Bronchial epithelial cell (primary cell): ENCODE measurements at places on chromosomes 1 and 21. TPM values are rescaled to one million over a fixed set of nuclear protein-coding genes. Genes with fewer than 3 reads are reported as not detected.

ZYG11A gene
- under 0.01 and 0.13 TPM in 2 replicates for total RNA-seq

DNA sequence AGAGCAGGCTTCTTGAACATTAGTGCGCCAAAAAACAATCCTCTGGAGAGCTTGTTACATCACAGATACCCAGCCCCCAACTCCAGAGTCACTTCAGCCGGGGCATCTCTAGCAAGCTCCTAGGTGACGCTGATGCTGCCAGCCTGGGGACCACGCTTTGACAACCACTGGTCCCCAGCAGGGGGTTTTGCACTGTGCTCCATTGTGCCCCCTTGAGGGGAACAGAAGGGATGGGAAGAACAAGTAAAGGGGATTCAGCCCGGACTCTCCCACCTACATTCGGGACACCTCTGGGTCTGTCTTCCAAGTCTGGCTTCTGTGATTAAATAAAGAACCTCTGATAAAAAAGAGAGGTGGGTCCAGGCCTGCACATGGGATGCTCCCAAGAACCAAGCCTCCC is 60.4 kb downstream of the ATP5PO start:
- DNase-seq: no peak

GRCh38 chr1:66478116-66478515 is 55.8 kb upstream of the SGIP1 start:
- DNase-seq: peak; percentile 83

GRCh38 chr1:111422546-111423391 is 4.8 kb downstream of the OVGP1 start:
- peak; percentile 68 for DNase-seq

SYCP1 gene
- not detected in 2 replicates for total RNA-seq

PEX14 gene
- 8.7 and 14.2 TPM in 2 replicates for total RNA-seq

CLCA4 gene
- total RNA-seq: 12.1 and 45.8 TPM in 2 replicates

DNA sequence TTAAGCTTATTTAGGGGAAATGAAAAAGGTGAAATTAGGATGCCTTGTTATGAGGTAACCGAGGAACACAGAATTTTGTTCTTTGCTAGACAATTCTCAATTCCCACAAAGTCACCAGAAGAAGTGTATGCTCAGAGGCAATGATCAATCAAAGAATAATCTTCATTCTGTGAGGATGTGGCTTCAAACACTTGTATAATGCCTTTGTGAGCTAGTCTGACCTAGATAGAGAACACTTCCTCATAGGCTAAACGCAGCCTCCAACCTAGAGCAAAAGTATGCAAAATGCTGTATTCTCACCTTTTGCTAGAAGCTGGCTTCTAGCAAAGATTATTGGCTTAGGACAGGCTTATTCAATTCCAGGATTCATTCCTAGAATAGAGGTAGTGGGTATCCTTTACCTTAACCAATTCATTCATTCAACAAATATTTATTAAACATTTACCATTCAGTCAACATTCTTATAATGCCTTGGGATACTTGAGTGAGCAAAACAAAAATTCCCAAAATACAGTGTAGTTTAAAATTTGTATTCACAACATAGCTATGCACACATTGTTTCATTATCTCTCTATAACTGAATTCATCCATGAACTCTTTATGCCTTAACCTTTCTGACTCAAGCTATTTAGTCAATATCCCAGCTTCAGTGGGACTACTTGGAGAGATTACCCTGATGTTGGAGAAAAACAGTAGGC is 530.2 kb downstream of the PTPRC start:
- no peak for DNase-seq

SH3BGR gene
- total RNA-seq: 5.0 and 13.7 TPM in 2 replicates

GRCh38 chr21:37700641-37701202 is 215.5 kb downstream of the KCNJ6 start:
- peak; percentile 70 for DNase-seq

UBE2U gene
- not detected in 2 replicates for total RNA-seq

TGFB2 gene
- 5.1 and 6.1 TPM in 2 replicates for total RNA-seq

DNA sequence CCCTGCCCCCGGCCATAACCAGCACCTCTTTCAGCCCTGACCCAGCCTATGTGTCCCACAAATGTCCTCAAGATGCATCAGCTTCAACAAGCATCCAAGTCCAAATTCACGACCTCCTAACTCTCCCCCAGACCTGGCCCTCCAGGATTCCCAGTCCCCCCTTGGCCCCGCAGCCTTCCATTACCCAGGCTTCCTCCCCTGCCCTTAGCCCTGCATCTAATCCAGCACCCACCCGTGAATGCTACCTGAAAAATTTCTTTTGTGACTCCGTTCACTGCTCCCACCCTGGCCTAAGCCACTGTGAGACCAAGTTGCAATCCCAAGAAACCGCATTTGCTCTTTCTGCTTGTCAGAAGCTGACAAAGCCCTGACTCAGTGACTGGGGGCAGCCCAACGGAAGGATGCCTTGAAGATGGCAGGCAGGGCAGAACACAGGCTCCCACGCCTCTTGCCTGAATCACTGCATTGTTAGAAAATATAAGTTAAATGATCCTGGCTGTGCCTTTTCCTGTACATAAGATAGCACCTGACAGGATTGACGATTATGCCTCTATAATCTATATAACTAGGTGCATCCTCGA is 939 bp upstream of the MFAP2 start:
- peak; percentile 93 for DNase-seq

GRCh38 chr1:97796711-97797110 is 124.1 kb downstream of the DPYD start:
- no peak for DNase-seq

- no peak for DNase-seq
Measured at GRCh38 chr1:156225677-156226014, 12.8 kb downstream of the PMF1 start.

GRCh38 chr1:190084552-190084951 is 393.1 kb downstream of the BRINP3 start:
- DNase-seq: no peak

DNA sequence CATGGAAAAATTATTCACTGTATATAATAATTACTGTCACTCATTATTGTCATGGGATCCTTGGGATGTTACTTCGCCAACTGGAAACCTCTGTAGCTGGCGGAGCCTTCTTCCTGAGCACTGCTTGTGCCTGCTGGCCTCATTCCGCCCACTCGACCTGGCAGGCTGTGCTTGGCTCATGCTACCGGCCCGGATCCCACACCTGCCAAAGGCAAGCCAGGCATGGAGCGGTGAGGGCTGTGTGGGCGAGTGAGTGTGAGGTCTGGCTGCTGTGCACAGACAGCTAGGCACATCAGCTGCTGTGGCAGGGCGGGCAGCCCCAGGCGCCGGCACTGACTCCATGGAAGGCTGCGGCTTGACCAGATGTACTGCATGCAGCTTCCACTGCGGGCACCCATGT is 78.4 kb downstream of the DISP1 start:
- peak; percentile 28 for DNase-seq

GRCh38 chr1:157310401-157310800 is 172.2 kb upstream of the ETV3 start:
- no peak for DNase-seq

COL9A2 gene
- under 0.01 and 0.13 TPM in 2 replicates for total RNA-seq

DNA sequence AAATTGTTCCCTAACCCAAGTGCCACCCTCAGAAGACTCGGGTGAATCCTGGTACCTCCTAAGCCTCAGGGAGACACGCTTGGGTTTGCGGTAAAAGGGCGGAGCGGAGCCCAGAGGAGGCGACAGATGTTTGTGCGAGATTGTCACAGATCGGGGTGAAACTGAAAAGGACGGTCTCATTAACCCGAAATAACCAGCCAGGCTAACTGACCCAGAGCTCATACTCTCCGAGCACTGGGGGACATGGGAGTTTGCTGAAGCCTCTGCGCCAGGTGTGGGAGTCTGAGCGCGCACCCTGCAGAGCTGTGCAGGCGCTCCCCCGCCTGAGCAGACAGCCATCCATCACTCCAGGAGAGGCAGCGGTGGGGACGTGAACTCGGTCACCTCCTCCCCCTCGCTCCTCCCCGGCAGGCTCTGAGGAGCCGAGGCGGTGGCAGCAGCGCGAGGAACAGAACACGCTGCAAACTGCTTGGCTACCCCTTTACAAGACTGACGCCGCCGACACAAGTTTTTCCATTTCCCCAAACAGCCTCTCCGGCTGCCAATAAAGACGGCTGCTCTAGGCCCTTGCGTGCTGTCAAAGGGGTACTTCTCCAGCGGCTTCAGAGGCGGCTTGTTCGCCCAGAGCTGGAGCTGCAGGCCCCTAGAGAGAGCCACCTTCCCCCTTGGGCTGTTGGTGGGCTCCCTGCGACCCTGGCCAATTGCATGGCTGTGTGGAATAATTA is 43.5 kb downstream of the RRAGC start:
- no peak for DNase-seq

GRCh38 chr1:26225033-26225831 is 8.8 kb upstream of the CEP85 start:
- DNase-seq: peak; percentile 47

IFI44 gene
- total RNA-seq: 0.26 and 0.38 TPM in 2 replicates

DNA sequence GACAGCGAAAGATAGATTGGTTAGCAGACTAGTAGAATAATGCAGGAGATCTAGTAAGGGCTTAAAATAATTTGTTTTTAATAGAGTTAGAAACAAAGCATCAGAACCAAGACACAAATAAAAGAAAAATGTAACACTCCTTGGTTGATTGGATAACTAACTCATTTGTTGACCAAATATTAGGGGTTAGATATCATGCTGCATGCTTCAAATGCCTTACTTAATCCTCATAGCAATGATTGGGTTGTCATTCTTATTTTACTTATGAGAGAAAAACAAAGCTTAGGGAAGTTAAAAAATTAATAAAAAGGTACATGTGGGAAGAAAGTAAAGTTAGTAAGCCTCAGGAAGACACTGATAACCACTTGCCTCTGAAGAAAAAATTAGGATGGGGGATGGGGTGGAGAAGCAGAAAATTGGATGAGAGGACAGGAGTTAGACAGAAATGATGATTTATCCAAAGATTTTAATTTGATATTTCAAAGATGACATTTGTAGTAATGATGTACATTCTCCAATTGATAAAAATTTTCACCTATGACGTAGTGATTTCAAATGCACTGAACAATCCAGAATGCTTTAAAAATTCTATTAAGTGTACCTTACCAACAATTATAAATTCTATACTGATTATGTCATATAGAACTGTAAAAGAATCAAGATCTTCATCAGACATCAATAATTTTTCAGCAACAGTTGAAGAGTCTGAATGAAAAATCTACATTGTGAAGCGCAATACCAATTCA is 374.7 kb downstream of the COL11A1 start:
- DNase-seq: no peak

C1QC gene
- not detected in 2 replicates for total RNA-seq

LCA5L gene
- 0.53 and 3.2 TPM in 2 replicates for total RNA-seq
